ENCODE measurements at places on chromosomes 6 and 20.

GRCh38 chr6:22826961-22827360 lies 257.6 kb downstream of the HDGFL1 start:
- DNase-seq: no peak

DNA sequence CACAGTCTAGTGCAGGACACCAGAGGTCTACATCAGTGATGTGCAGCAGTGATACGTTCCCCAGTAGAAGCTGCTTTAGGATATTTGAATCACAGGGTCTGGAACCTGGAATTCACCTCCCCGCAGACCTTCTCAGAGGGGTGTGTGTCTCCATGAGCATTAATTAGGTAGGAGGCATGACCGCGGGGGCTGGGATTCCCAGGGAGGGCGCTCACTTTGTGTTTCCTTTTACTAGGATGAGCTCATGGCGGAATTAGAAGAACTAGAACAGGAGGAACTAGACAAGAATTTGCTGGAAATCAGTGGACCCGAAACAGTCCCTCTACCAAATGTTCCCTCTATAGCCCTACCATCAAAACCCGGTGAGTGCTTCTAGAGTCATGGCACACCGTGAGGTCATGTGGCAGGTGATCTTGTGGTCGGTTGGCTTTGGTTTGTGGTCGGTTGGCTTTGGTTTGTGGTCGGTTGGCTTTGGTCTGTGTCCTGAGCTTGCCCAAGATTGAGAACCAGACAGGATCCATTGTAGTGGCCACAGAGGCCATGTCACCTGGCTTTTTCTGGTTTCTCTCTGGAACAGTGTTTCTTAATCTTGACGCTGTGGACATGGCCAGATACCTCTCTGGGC lies 40.8 kb downstream of the CHMP4B start:
- DNase-seq: no peak

GRCh38 chr6:21955053-21955595 lies 341.7 kb downstream of the PRL start:
- DNase-seq: no peak

DNA sequence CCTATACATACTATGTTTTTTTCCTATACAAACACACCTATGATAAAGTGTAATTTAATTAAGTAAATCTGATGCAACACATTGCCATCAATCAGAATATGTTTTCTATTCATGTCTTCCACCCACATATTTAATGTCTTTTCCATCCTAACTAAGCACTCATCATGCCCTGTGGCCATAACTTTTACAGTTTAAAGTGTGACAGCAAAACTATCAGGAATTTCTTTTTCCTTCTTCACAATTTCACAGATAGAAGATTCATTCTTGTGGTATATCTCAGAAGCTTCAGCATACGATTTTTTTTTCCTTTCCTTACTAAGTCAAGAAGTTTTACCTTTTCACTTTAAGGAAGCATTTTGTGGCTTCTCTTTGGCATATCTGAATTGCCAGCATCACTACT lies 7.0 kb upstream of the BEND6 start:
- DNase-seq: no peak

- DNase-seq: no peak
Measured at GRCh38 chr6:119497988-119498727, 148.6 kb upstream of the MAN1A1 start.

DNA sequence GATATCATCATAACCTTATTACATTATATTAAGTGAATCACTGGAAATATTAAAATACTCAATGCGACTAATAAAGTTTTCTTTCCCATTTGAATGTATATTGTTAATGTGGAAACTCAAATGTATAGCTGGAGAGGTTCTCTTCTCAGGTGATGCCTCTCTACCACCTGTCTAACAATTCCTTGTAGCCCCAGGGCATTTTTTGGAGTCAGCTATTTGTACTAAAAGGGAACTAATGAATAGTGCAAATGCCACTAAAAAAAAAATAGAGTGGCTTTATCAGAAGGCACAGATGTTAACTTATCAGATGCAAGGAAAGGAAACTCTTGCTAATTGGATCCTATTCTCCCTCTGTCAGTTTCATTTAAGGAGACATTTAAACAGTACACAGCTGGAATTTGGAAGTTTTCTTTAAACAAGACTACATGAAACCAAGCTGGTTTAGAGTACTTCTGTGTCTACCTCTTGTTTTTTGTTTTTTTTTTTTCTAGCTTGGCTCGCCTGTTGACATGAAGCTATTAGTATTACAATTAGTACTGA lies 897.0 kb upstream of the SLC35B3 start:
- no peak for DNase-seq

DNA sequence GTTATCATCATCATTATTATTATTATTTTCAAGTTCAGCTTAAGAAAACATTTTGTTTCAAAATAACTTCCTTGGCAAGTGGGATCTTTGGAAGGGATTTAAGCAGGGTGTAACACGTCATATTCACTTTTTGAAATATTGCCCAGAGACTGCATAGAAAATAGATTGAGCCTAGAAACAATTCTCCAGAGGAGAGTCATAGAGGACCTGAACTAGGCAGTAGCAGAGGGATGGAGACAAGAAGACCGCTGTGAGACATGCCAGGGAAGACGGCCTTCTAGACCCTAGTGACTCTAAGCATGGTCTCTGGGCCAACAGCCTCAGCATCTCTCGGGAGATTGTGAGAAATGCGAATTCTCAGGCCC lies 55.5 kb downstream of the EDN1 start:
- no peak for DNase-seq
